Activated CD4-positive, alpha-beta memory T cell treated with anti-CD3 and anti-CD28 coated beads, Interleukin-2, amount 10 ng/mL, durations not matched to agents 7 days and 5 days (primary cell): ENCODE measurements at places on chromosomes 7 and 10. TPM values are rescaled to one million over a fixed set of nuclear protein-coding genes. Genes with fewer than 3 reads are reported as not detected.

SH2D4B gene
- 0.13 TPM for total RNA-seq

MUC12 gene
- not detected for total RNA-seq

C7orf57 gene
- 0.28 TPM for total RNA-seq

ZNF365 gene
- total RNA-seq = 0.35 TPM

COX19 gene
- total RNA-seq = 17.4 TPM

GRCh38 chr10:74039561-74040145, 41.7 kb downstream of the VCL start:
- no peak for DNase-seq

DNA sequence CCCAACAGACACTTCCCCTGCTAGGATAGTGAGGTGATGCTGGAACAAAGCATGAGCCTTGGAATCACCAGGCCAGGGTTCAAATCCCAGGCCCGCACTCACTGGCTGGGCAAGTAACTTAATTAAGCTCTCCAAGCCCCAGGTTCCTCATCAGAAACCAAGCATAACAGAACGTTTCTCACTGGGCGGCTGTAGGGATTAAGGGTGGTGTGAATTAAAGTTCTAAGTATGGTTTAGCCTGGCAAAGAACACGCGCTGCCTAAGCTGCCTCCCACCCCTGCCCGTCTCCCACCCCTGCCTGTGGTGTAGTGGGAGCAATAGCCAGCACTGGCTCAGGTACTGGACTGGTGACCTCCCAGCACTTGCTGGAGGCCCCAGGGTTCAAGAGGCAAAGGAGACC, 5.6 kb downstream of the SLC4A2 start:
- DNase-seq = no peak

DNA sequence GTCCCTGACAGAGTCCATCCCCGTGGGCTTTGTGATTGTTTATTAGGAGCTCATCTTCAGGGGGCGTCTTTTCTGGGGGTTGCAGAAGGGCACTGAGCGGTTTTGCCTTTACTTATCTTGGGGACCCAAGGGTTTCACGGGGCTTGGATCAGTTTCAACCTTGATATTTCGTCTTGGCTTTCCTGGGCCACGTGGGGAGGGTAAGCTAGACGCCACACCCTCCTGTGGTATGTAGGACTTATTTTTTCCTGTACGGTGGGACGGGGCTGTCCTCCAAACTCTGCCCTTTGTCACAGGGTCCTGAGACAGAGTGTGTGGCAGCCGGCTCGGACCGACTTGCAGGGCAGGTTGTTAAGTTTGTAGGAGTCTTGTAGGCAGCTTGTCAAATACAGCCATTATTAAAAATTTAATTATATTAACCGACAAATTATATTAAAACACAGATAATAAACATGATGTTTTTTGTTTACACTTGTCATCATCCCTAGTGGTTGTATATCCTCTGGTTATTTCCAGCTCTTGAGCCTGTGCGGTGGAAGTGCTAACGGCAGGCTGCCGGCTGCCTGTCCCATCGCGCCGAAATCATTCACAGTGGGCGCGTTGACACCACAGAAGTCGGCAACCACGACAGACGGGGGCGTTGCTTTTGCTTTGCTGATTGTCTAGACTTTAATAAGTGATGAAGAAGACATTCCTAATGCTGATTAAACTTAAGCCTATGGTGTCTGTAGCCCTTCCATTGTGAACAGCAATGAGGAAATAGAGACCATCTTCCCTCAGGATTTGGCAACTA, 193.2 kb downstream of the DNAJB6 start:
- peak; percentile 7 for DNase-seq
